ENCODE measurements at places on chromosomes 2 and 18.

DNA sequence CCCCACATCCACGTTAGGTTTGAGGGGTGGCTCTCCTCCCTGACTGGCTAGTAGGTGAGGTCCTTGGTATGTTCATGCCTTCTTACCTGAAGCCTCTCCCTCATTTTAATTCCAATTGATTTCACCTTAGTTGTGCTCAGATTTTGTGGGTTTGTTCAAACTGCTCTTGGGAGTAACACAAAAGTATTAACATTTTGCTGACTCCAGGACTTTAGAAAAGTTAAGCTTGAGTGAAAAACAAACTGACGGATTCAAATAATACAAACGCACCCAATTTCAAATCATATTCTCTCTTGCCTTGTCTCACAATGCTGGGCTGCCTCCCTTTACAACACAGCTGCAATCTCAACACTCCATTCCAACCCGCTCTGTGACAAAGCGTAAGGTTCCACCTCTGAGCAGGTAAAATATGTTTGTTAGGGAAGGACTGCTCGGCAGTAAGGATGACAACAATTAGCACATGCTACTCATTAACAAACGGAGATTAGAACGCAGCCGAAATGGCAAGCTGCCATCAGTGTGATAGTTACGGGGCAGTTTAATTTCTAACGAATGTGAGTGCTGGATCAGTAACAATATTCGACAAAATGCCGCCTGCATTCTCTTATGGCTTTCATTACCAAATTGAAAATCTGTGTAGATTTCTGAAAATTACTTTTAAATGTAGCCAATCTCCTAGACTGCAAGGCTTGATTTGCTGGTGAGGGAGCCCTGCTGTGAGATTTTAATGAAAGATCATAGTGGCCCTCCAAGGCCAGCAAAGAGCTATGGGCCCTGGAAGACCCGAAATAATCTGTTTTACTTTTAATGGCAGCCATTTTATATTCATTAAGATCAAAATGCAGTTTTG lies 730.6 kb upstream of the FANCL start:
- DNase-seq = no peak
- H3K27me3 ChIP-seq = peaks cover 47% of the 10 kb centered on the region
- no peak overlapping the region for H3K27ac ChIP-seq
- H3K4me1 ChIP-seq = no peaks in the 10 kb centered on the region

GRCh38 chr2:236607471-236608187 lies 38.0 kb downstream of the ACKR3 start:
- H3K27ac ChIP-seq = no peak overlapping the region
- peak; percentile 64 for DNase-seq
- peaks cover 18% of the 10 kb centered on the region for H3K4me1 ChIP-seq
- no peaks in the 10 kb centered on the region for H3K36me3 ChIP-seq

DNA sequence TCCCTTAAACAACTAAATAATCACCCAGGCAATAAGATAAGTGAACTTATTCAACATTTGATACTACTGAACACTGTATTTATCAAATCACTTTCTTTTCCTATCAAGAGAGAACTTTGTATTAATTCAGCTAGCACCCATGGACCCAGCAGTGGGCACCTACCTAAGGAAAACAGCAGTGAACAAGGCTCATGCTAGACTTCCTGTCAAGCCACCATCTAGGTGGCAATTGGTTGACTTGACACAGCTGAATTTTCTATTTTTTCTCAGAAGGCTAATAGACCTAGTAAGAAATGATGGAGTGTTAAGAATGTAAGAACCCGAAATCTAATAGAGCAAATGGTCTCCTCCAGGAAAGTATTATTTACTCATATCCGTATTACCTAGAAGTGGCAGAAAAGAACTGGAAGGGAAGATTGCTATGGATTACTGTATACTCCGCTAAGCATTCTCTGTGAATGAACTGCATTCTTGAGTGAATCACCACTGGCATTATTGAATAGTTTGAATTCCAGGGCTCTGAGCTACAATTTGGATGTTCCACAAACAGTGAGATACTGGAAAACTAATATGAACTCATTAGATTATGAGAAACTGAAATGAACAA lies 988.2 kb upstream of the CDH2 start:
- H3K27ac ChIP-seq = peak overlapping the region; percentile 74
- no peaks in the 10 kb centered on the region for H3K27me3 ChIP-seq
- no peak for DNase-seq
- H3K36me3 ChIP-seq = no peaks in the 10 kb centered on the region
- H3K4me3 ChIP-seq = no peak overlapping the region

DNA sequence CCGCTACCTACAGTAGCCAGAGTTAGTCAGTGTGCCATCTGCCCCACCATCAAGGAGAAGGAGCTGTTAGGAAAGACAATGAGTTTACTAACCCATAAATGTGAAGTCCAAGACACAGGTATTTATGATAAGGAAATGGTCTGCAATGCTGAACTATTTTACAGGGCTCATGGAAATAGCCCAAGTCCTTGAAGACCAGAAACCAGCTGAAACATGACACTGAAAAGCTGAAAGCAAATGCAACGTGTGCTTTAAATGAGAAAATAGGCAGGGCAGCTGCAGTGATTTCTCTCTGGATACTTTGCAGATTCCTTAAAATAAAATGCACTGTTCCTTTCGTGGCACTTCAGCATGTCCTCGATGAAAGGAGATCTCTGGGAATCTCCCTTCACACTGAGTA lies 256.4 kb upstream of the TCF4 start:
- no peak overlapping the region for H3K27ac ChIP-seq
- no peaks in the 10 kb centered on the region for H3K27me3 ChIP-seq
- no peaks in the 10 kb centered on the region for H3K4me1 ChIP-seq
- DNase-seq = no peak
